ENCODE measurements at places on chromosomes 1 and 21.

- no peak for DNase-seq
These were observed 5.8 kb upstream of the SRP9 start for GRCh38 chr1:225771661-225772322.

GRCh38 chr1:185823467-185823866, 89.3 kb downstream of the HMCN1 start:
- DNase-seq = no peak

DNA sequence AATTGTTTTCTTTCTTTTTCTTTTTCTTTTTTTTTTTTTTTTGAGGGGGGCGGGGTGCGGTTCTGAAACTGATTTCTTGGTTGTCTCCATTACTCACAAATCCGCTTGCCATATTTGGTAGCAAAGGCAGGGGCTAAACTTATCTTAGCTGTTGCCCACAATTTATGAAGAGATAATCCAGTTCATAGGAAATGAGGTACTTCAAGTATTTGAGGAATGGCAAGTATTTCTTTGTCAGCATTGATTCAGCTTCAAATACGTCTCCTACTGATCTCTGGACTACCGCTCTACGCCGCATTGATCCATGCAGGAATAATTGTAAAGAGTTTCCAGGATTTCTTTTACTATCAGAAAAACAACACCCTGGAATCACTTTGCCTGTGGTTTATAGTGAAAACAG, 289.2 kb upstream of the DPYD start:
- no peak for DNase-seq

DNA sequence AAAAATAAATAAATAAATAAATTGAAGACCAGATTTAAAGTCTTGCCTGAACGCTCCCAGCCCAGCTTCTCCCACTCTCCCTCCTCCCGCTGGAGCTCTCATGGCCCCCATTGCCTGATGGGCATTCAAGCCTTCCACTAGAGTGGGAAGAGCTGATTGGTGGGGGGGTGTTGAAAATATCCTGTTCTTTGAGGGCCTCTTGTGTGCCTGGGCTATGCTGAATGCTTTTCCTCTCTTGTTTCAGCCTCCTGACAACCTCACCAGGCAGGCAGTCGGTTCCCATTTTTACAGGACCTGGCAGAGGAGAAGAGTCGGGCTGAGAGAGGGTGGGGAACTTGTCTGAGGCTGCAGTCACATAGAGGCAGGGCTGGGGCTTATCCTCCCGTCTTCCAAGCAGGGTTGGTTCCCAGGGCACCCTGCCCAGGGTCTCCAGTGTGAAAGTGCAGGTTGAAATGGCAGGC, 59.2 kb upstream of the SSBP3 start:
- no peak for DNase-seq

GRCh38 chr1:119011706-119012105, 23.6 kb upstream of the TBX15 start:
- DNase-seq = no peak

DNA sequence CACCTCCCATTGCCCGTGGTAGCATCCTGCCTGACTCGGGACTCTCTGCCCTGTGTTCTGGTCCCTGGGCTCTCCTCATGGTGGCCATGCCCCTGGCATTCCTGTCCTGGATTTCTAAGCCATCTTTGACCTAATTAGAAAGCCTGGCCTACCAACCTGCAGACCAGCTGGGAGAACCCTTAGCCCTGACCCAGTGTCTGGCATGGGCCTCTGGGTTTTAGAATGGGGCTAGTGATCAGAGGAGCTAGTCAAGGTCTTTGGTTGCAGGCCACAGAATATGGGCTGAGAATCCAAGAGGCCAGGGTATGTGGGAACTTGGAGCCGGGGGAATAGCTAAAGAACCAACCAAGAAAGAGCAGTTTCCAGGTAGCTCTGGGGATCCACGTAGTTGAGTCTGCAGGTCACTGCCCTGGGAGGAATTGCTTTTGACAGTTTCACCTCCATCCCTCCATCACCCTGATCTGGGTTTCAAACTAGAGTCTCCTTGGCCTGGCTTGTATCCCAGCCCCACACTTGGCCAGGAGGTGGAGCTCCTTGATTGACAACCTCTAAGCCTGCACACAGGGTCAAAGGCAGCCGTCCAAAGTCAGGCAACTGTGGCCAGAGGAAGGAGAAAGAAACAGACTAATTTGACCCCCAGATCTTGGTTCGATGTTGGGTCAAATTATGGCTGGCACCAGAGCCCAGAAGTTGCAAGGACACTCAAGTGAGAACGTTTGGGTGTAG, 54.7 kb upstream of the ABCG1 start:
- peak; percentile 62 for DNase-seq

DNA sequence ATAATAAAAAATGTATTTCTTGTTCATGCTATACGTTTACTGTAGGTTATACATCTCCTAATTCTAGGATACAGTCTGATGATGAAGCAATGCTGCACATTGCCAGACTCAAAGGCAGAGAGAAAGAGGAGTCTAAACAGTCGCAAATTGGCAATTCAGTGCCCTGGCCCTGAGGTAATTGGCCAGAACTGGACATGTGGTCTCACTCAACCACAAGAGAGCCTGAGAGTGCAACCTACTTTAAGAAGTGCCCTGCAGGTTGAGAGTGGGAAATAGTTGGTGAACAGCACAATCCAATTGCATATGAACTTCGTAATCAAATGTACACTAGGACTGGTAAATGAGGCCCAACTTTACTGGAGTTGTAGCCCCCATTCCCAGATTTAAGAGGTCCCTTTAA, 5.0 kb upstream of the SLC35A3 start:
- no peak for DNase-seq

GRCh38 chr21:34890724-34891612, 158.1 kb downstream of the RUNX1 start:
- DNase-seq = peak; percentile 22

- DNase-seq = no peak
These were observed 104.3 kb upstream of the KRTAP19-8 start for GRCh38 chr21:31142600-31142999.

DNA sequence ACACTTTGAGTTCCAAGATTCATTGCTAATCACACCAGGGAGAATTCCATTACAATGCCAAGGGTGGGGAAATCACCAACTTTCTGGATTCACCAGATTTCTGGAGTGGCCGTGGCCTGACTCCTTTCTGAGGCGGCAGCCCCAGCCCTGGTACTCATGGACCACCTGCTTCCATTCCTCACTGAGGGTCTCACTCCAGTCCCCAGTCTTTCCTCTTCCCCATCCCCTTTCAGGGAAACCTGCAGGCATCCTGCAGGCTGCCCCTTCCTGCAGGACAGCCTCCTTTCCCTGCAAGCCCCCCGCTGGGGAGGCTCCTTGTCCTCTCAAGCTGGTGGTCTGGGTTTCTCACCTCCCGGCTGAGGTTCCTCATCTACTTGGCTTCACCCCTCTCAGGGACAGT, 12.7 kb upstream of the CDK18 start:
- no peak for DNase-seq

DNA sequence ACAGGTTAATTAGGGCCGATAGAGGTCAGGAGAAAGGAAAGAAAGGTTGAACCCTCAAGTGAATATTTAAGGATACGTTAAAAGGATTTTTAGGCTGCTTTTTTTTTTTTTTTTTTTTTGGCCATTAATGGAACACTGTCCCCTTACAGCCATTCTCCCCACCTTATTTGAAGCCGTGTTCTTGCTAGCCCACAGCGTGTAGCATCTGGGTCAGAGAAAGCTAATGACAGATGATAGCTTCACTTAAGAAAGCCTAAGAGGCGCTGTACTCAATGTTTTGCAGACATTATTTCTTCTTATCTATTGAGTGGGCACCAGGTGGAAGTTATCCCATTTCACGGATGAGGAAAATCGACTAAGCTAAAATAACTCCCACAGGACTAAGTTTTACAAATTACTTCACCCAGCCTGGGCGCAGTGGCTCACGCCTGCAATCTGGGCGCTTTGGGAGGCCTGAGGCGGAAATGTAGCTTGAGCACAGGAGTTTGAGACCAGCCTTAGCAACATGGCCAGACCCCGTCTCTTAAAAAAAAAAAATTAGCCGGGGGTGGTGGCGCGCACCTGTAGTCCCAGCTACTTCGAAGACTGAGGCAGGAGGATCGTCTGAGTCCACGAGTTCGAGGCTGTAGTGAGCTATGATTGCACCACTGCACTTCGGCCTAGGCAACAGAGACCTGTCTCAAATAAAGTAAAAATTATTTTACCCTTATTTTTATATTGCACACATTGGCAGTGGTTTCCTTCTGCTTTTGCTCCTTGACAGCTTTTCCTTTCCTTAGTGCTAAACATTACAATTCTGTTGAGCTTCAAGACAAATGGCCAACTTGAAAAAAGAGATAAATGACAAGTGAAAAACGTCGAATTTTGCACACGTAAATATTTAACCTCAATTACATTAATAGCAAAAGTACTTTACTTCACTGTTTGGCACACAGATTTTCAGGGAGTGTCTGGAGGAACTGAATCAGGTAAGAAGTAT, 1.1 kb upstream of the PHTF1 start:
- DNase-seq = no peak

- DNase-seq = no peak
These were observed 129.7 kb upstream of the UBE2U start for GRCh38 chr1:64073705-64074104.
